Activated CD8-positive, alpha-beta memory T cell treated with anti-CD3 and anti-CD28 coated beads for 1 hour (primary cell): ENCODE measurements at places on chromosomes 12 and 14.

DNA sequence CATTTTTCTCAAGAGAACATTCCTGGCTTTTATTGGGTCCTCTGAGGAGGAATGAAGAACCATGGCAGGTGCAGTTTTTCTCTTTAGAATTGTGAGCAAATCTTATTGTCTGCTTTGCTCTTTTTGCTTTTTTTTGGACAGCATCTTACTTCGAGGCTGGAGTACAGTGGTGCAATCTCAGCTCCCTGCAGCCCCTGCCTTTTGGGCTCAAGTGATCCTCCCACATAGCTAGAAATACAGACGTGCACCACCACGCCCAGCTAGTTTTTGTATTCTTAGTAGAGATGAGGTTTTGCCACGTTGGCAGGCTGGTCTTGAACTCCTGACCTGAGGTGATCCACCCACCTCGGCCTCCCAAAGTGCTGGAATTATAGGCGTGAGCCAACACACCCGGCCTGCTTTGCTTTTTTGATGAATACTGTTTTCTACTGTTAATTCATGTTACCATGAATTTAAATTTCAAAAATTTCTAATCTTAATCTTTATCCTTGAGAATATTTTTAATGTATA is 71.5 kb downstream of the POLR3B start:
- no peak for DNase-seq

GRCh38 chr14:59484639-59485175 is 390 bp downstream of the JKAMP start:
- DNase-seq: no peak

- no peak for DNase-seq
Observed at GRCh38 chr12:20011200-20011599, 357.1 kb upstream of the PDE3A start.

- DNase-seq: no peak
Observed at GRCh38 chr12:106750524-106750923, 24.0 kb upstream of the RIC8B start.

GRCh38 chr12:5817246-5817645 is 127.8 kb downstream of the ANO2 start:
- DNase-seq: no peak

- no peak for DNase-seq
Observed at GRCh38 chr12:57173089-57173488, 25.7 kb upstream of the LRP1-AS start.

GRCh38 chr14:51744372-51745130 is 92.8 kb downstream of the FRMD6 start:
- DNase-seq: no peak

GRCh38 chr12:49702009-49702408 is 5.2 kb downstream of the FMNL3 start:
- DNase-seq: no peak

DNA sequence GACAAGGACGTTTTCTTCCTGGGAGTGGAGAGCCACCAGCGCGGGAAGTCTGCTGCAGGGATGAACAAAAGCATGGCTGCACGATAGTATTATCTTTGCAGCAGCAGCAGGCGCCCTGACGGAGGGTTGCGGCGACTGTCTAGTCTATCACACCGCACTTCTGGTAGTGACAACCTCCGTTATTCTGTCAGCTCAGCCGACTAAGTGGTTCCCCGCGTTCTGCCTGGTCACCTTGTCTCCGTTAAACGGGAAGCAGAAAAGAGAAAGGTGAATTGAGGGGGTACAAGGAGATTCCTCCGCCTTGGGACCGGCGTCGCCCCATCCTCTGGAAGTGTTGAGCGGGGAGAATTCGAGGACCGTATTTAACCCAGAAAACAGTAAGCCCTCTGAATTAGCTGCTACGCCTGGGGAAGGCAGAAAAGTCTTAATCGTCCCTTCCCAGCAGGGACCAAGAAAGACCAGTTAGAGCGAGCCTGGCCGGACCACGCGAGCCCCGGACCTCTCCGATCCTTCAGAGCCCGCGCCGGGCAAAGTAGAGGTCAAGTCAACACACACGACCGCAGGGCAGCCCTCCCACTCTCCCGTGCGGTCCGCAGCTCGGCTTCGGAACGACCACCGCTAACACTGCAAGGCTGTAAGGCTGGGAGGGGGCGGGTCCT is 536 bp upstream of the DAAM1 start:
- DNase-seq: no peak
